ENCODE measurements at places on chromosomes 3 and 15.

DNA sequence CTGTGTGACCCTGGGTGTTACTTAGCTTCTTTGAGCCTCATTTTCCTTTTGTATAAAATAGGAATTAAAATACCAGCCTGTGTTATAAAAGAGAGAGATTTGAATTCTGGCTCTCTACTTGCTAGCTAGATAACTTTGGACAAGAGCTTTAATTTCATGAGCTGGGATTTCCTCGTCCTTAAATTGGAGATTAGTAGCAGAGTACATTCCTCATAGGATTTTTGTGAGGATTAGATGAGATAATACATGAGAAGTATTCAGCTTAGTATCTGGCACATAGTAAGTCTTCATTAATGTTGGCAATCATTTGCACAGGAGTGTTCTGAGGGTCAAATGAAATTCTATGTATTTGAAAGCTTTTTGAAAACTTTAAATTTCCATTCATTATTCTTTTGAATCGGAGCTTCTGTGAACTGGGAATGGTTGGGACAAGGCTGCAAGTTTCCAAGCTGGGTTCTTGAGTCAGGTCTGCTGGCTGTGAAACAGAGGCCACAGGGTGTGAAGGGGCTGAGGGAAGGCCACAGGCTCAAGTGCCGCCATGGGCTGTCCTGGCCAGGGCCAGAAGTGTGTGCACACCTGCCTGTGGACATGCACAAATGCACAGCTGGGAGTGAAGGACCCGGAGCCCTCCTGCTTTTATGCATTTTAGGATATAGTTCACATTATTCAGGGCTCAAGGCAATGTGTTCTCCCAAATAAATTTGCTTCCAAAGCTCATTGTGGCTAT, 17.2 kb downstream of the ALPK3 start:
- no peak for DNase-seq

DNA sequence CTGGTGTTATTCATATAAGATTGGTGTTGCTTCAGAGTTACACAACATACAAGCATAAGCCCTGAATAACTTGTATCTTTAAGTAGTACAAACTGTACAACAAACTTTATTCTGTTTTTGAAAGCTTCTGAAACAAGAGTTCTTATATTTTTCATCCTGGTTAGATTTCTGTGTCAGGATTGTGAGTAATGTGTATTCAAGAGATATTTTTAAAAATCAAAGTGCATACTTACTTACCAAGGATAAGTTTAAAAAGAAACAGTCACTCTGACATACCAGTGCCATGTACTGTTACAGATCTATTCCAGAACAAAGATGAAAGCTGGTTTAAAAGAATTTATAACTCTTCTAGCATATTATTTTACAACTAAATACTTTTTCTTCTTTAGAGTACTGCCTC, 755.1 kb downstream of the ZPLD1 start:
- no peak for DNase-seq

DNA sequence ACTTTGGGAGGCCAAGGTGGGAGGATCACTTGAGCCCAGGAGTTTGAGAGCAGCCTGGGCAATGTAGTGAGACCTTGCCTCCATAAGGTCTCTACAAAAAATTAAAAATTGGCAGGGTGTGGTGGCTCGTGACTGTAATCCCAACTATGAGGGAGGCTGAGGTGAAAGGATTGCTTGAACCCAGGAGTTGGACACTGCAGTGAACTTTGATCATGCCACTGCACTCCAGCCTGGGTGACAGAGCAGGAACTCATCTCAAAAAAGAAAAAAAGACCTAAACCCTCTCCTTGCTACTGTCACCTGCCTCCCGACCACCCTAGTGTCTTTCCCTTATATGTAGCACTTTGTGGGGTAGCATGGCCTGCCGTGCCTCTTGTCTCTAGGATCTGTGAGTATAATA, 23.8 kb upstream of the AQP9 start:
- no peak for DNase-seq

- no peak for DNase-seq
These were observed 2.7 kb upstream of the ISL2 start for GRCh38 chr15:76333720-76334437.

DNA sequence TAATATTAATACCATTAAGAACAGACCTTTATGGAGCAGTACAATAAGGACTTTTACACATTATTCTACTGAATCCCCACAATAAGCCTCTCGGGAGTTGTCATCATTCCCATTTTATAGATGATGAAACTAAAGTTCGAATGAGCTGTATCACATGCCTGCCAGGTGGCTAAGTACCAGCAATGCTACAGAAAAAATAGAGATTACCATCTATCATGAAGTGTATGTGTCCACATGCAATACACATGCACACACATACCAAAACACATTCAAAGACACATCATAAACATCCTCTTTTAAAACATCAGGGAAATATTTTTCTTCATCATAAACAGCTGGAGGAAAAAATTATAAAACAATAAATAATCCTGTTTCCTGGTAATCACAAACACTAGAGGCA, 136.6 kb downstream of the SUCLG2 start:
- no peak for DNase-seq

DNA sequence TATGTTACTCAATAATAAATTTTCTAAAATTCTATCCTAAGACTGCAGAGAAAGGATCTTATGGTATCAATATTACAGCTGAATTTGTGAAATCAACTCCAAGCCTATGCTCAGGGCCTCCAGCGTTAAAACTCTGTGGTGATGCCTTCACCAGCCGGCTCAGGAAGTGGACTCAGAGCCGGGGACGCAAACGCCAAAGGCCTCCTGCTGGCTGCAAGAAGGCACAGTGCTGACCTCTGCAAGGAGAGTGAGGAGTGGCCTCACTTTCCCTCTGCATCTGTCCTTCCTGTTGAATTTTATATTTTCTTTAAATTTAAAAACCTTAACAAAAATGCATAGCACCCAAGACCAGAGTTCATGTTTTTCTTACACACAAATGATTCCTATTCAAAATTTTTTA, 48.5 kb downstream of the HERC2 start:
- no peak for DNase-seq

DNA sequence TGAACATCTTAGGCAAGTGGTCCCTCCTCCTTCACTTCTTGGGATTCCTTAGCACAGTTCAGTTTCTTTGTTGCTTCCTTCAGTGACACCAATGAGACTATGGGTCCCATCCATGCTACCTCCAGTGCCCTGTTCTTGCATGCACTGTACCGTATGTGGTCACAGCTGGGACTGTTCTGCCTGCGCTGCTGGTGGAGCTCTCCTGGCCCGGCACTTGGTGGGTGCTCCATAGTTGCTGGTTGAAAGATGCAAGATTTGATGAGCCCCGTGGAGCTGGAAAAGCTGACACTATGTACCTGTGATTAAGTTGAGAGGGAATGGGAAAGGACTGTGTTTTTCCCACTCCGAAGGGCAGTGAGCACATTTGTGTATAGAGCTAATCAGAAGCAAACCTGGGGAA, 397.8 kb downstream of the LRTM1 start:
- no peak for DNase-seq

- peak; percentile 44 for DNase-seq
These were observed at the start of gene GHSR for GRCh38 chr3:172447611-172448579. TSS of gene GHSR (minus strand) at chr3:172448456. CDS start at chr3:172448413, 43 bp downstream.

- no peak for DNase-seq
These were observed 5.6 kb upstream of the ABTB1 start for GRCh38 chr3:127667119-127667681.

- DNase-seq, result no peak
These were observed 28.1 kb upstream of the GHSR start for GRCh38 chr3:172476347-172476746.

- DNase-seq, result no peak
These were observed 138.1 kb downstream of the CHDH start for GRCh38 chr3:53708001-53708621.

GRCh38 chr3:72973786-72974185, 22.8 kb upstream of the PPP4R2 start:
- no peak for DNase-seq

GRCh38 chr3:8490079-8490552, 11.5 kb upstream of the LMCD1 start:
- no peak for DNase-seq

DNA sequence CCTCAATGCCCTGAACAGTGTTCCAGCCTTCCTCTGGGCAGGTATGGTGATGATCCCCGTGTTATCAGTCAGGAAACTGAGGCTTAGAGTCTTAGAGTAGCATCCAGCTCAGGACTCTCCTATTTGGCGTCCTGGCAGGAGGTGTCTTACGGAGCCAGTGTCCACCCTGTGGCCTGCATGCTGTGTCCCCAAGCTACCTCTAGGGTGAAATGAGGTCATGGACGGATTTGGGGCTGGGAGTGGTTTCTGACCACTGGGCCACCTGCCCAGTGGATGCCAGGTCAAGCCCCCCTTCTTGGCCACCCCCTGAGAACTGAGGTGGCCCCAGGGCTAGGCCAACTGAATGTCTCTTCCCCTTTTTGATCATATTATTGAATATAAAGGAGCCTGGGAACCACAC, 27.2 kb upstream of the SLC6A6 start:
- no peak for DNase-seq

GRCh38 chr3:96877510-96877909, 63.1 kb downstream of the EPHA6 start:
- DNase-seq, result no peak

DNA sequence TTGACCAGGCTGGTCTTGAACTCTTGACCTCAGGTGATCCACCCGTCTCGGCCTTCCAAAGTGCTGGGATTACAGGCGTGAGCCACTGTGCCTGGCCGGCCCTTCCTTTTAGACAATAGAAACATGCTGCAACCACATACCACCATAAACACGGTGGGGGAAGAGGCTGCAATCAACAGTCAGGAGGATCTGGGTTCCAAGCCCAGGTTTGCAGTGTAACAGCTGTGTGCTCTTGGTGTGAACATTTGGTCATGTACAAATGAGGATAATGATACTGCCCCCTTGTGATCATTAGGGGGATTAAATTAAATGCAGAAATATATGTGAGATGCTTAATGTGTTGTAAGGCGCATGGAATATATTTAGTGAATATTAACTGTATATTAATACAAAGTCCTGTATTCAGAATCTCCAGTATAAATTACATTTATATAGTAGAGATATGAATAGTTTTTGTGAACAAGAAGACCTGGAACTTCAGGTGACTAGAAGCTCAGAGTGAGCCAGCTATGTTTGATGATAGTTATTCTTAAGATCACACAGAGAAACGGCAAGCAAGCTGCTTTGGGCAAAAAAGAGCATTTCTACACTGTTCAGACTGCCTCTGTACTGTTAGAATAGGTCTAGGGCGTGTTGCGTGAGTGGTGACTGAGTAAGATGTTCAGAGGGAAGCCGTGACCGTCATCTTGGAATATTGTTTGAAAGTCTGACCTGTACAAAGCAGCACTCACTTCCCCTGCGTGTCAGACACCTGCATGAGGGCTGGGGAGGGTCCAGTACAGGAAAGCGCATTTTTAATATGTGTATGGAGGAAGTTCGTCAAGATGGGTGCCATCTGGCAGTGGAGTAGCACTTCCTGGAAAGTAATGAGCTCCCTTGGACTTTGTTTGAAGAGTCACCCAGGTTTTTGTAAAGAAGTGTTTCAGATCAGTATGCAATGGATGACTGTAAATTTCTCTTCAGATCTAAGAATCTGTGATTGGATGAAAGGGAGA, 125.8 kb downstream of the PGPEP1L start:
- DNase-seq, result peak; percentile 47

GRCh38 chr3:189622629-189623028, 8.6 kb upstream of the TP63 start:
- no peak for DNase-seq

DNA sequence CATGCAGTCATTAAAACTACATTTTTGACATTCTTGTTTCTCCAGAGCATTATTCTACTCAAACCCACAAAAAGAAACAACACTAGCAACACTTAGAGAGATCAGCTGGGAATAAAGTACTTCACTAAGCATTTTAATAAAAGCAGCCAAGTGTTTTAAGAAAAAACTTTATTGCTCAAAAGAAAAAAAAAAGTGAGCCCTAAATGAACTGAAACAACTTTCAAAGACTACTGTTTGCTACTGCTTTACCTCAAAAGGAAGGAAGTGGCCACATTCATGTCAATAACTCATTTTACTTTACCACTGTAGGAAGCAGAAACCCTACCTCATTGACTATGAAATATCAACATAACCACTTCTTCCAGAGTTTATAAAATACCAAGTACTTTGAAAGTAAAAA, 91.3 kb downstream of the UACA start:
- DNase-seq, result no peak

DNA sequence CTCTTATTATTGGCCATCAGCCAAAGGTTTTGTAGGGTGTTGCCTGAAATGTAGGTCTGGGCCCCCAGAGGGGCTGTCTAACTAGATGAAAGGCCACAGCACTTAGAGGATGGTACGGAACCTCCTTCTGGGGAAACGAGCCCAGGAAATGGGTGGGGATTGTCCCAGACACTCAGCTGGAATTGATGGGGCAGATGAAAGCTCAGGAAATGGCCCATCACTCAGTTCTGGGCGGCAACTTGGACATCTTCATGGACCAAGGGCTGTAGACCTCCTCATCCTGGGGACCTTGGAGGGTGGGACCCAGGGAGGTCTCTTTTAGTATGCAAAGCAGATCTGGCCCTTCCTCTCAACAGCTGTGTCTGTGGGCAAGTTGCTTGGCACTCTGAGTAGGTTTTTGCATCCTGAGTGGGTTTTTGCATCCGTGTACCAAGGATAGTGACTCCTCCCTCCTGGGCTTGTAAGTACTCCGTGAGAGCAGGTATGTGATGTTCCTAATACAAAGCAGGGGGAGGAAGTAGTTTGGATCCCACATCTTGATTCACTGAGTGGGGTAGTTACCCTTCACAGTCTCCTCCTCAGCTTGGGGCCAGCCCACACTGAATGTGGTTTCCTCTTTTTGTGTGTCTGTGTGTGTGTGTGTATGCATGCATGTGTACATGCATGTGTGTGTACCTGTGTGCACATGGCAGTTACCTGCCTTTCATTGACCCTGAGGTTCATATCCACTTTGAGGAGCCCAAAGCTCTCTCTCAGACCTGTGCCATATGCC, 292.0 kb downstream of the RPLP1 start:
- DNase-seq, result no peak

DNA sequence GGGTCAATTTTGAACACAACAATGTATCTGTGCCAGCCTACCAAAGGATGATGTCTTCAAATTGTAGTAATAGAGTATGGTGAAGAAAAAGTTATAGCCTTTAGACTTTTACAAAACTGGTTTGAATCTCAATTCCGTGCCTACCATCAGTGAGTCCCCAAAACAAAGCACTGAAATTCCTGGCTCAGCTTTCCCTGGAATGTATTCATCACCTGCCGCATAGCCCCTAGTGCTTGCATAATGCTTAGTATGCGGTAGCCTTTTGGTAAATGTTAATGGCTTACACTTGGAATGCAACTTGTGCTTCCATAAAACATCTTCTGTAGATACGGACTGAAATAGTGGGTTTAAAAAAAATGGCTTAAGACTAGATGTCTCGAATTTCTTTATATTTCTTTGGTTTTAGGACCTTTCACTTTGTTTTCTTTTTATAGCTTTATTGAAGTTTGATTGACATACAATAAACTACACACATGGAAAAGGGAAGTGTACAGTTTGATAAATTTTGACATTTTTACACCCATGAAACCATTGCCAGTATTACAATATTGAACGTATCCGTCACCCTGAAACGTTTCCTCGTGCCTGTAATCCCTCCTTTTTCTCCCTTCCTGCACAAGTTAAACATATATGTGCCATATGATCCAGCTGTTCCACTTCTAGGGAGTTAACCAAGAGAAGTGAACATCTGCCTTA, 12.1 kb downstream of the SACM1L start:
- no peak for DNase-seq

All from CD8-positive, alpha-beta T cell (primary cell).